Activated CD4-positive, alpha-beta T cell treated with anti-CD3 and anti-CD28 coated beads, Interleukin-2, amount 10 ng/mL, durations not matched to agents 7 days and 5 days (primary cell): ENCODE measurements at places on chromosomes 16 and 17. TPM values are rescaled to one million over a fixed set of nuclear protein-coding genes. Genes with fewer than 3 reads are reported as not detected.

The TLE7 gene
- not detected for total RNA-seq

DNA sequence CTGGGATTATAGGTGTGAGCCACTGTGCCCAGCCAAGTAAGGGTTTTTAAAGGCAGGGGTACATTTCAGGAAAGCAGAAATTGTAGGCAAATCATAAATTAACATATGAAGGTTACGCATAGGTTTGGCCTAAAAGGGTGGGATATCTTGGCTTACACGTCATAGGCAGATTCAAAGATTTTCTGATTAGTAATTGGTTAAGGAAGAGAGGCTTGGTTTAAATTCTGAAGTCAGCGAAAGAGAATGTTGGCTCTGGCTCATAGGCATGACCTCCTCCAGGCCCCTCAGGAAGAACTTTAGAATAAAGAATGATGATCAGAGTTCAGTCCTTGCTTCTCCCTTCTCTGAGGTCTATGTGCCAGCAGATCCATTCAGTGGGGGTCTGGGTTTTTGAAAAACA lies 124.8 kb upstream of the RBBP6 start:
- DNase-seq, result no peak

DNA sequence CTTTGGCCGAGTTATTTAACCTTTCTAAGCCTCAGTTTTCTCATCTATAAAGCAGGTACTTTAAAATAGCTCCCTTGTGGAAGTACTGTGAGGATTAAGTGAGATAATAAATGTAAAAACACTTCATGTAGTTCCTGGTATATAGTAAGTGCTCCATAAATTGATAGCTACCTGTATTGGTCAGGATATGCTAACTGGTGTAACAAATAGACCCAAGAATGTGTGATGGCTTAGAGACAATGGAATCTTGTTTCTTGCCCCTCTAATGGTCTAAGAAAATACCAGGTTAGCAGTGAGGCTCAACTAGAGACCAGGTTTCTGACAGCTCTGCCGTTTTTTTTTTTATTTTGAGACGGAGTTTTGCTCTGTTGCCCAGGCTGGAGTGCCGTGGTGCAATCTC lies 29.8 kb downstream of the CCR7 start:
- DNase-seq, result no peak

- DNase-seq, result no peak
Observed at GRCh38 chr16:57316390-57317017, 32.0 kb upstream of the PLLP start.
